Activated T-cell treated with anti-CD3 and anti-CD28 coated beads, Interleukin-2, amount 50 U/mL, for 72 hours (primary cell): ENCODE measurements at places on chromosomes 7 and 10. TPM values are rescaled to one million over a fixed set of nuclear protein-coding genes. Genes with fewer than 3 reads are reported as not detected.
A peak's percentile ranks its signal among the peaks of the same experiment; 100 is the strongest.

DNA sequence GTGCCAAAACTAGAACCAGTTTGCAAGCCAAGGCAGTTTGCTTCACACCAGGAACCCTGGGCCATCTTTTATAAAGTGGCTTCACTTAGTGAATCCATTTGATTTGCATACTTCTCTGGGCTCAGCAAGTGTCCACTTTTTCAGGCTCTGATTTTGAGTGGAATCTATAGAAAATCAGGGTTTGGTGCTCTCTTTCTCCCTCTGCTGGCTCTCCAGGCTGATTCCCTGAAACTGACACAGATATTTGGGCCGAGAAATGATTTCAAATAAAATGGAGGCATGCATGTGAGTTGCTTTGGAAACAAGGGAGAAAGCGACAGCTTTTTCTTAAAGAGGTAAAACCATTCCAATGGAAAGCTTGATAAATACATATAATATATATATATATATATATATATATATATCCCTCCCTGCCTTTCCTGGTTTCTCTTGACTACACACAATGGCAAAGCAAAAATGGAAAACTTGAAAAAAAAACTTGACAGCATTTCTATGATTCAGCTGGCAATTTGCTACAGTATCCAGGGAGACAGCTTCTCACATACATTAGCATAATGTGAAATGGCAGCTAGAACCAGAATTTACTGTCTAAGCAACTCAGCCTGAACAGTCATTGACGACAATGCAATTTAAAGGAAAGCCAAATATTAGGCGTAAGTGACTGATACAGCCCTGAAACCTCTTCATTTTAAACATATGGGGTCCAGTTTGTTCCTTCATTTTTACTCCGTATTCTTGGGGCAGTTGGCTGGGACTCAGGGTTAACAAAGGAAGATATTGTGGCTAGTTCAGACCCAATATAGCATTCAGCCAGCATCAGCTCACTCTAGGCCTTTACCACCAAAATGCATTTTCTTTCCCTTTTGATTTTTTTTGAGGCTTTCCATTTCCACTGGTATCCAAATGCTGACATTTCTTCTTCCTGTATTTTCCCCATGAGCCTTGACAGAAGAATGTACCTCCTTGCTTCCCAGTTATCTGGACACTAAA lies 188.5 kb downstream of the TMEM178B start:
- H3K4me1 ChIP-seq: no peaks in the 10 kb centered on the region
- H3K27ac ChIP-seq: no peak overlapping the region
- peaks cover 5% of the 10 kb centered on the region for H3K36me3 ChIP-seq
- peaks cover 13% of the 10 kb centered on the region for H3K27me3 ChIP-seq
- DNase-seq: no peak

The CLDN3 gene
- total RNA-seq: not detected

The VIPR2 gene
- total RNA-seq: 3.0 TPM

DNA sequence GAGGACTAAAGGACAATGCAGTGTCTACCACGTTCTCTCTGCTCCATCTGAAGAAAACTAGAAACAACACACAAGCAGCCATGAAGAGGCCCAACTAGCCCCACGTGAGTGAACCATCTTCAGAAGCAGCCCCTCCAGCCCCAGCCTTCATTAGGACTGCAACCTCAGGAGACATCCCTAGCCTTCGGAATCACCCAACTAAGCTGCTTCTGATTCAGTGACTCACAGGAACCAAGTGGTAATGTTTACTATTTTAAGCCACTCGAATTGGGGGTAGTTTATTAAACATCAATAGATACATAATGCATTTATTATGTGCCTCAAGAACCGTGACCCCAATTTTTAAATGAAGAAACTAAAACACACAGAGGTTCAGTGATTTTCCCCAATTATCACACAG lies 22.6 kb downstream of the ARHGAP12 start:
- no peak overlapping the region for H3K27ac ChIP-seq
- peaks cover 18% of the 10 kb centered on the region for H3K4me1 ChIP-seq
- H3K27me3 ChIP-seq: no peaks in the 10 kb centered on the region

The GRM8 gene
- total RNA-seq: not detected

GRCh38 chr7:31058122-31058521 lies 6.0 kb downstream of the ADCYAP1R1 start:
- no peak for DNase-seq
- H3K4me3 ChIP-seq: no peak overlapping the region
- H3K27me3 ChIP-seq: peaks cover 19% of the 10 kb centered on the region
- H3K4me1 ChIP-seq: no peaks in the 10 kb centered on the region
- no peaks in the 10 kb centered on the region for H3K36me3 ChIP-seq

- H3K27ac ChIP-seq: no peak overlapping the region
- peaks cover 28% of the 10 kb centered on the region for H3K4me1 ChIP-seq
- H3K4me3 ChIP-seq: peak overlapping the region; percentile 87
- peaks cover 26% of the 10 kb centered on the region for H3K27me3 ChIP-seq
- no peak for DNase-seq
Observed at GRCh38 chr10:79443338-79444198, 1.9 kb downstream of the ZCCHC24 start.

DNA sequence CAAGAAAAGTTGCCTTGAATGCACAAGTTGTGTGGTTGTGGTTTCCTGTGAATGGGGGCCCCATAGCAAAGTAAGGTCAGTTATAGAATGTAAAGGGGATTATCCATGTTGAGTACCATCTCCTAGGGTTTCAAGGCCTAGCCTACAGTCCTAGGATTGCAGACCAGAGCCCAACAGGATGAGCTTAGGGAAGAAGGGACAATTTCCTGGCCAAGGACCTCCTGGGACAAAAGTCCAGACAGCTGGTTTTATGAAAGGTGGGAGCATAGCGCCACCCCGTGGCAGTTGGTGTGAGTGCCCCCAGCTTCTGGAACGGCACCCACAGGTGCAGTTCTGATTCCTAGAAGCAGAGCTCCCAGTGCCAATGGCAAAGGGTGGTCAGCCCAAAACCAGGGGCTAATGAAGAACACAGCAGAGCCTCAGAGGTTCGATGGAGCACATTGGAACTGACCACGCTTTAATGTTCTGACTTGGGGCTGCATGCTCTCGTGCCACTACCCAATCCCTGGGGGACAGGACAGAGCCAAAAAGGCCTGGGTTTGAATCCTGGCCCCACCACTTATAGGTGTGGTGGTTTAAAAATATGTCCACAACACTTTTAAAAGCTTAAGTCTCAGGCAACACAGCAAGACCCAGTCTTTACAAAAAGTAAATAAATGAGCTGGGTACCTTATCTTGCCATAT lies 25.8 kb upstream of the TMEM120A start:
- H3K4me1 ChIP-seq: peaks cover 10% of the 10 kb centered on the region
- peak overlapping the region; percentile 39 for H3K4me3 ChIP-seq
- H3K27me3 ChIP-seq: no peaks in the 10 kb centered on the region
- peak; percentile 78 for DNase-seq
- peaks cover 12% of the 10 kb centered on the region for H3K36me3 ChIP-seq

DNA sequence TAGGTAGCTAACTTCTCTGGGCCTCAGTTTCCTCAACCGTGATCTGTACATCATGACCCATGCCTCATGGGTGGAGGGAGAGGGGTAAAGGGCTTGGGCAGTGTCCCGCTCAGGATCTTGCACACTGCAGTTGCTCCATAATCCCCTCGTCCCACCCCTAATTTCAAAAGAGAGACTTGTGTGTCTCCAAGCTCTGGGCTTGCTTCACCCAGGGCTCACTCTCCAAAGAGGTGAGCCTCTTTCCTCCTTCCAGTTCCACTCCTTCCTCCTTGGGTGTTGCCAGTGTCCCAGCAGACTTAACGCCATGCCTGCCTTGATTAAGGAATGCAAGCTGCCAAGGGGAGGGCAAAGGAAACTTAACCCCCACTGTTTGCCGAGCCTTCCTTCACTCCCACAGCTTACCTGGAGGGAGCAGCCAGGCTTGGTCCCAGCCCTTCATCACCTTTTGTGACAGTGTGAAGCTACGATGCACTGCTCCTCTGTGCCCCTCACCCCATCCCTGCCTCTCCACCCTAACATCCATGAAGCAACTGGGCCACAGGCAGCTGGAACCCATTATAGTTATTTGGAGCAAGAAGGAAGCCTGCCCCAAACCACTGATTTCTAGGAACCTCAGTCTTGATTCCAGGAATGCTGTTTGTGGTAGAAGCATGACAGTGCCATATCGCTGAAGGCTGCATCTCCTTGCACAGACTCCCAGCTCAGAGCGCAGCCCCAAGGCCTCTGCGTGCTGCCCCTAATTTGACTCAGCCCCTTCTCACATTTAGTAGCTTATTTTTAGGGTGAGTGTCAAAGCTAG lies 363.3 kb downstream of the TNS3 start:
- DNase-seq: no peak
- H3K36me3 ChIP-seq: no peaks in the 10 kb centered on the region
- H3K27me3 ChIP-seq: peaks cover 6% of the 10 kb centered on the region
- peaks cover 8% of the 10 kb centered on the region for H3K4me1 ChIP-seq
- H3K4me3 ChIP-seq: no peak overlapping the region
- H3K27ac ChIP-seq: no peak overlapping the region

DNA sequence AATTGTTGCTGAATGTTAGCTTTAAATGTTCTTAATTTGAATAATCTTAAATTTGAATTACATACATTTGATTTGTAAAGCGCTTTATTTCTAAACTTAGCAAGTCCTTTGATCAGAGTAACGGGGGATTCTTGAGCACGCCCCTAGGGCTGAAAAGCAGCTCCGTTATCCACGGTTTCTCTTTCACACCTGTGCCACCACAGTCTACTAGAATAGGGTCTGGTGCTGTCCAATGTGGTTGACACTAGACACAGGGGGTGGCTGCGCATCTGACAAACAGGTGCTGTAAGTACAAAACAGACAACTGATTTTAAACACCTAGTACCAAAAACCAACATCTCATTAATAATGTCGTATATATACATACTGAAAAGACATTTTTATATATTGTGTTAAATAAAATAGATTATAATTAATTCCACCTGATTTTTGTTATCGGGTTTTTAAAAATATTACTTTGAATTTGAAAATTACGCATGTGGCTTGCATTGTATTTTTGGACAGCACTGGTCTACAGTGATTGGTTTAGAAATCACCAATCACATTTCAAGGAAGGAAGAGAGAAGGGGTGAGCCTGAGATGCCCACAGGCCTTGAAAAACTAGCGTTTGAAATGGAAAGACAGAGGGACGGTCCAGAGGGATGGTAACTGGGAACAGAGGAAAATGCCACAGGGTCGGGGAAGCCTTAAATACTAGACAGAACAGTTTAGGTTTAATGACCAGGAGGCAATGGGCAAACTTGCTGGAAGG lies 7.3 kb downstream of the SEPHS1 start:
- H3K36me3 ChIP-seq: peaks cover 9% of the 10 kb centered on the region
- DNase-seq: peak; percentile 40
- H3K4me1 ChIP-seq: peaks cover 42% of the 10 kb centered on the region
- H3K27me3 ChIP-seq: no peaks in the 10 kb centered on the region

DNA sequence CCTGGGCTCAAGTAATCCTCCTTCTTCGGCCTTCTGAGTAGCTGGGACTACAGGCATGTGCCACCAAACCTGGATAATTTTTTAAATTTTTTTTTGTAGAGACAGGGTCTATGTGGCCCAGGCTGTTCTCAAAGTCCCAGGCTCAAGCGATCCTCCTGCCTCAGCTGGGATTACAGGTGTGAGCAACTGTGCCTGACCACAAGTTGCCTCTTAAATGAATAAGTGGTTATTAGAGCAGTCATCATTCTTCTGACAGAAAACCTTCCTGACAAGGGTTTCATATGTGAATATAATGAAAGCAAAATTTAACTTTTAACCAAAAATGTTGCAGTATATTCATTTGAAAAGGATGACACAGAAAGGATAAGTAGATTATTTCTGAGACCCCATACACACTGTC lies 532.5 kb downstream of the GRM8 start:
- no peak overlapping the region for H3K4me3 ChIP-seq
- H3K4me1 ChIP-seq: no peaks in the 10 kb centered on the region
- H3K27ac ChIP-seq: no peak overlapping the region

GRCh38 chr10:89377705-89378637 lies at the start of gene IFIT1B:
IFIT1B (plus strand) TSS chr10:89378056; CDS start chr10:89378136, 80 bp downstream.
- H3K4me3 ChIP-seq: no peak within 1 kb of the TSS
- H3K36me3 ChIP-seq: no peaks in the 10 kb centered on the region
- DNase-seq: no peak
- no peak within 1 kb of the TSS for H3K27ac ChIP-seq

GRCh38 chr10:116408719-116409118 lies 18.9 kb upstream of the PNLIPRP3 start:
- H3K36me3 ChIP-seq: no peaks in the 10 kb centered on the region
- no peak overlapping the region for H3K4me3 ChIP-seq
- H3K4me1 ChIP-seq: no peaks in the 10 kb centered on the region
- no peak overlapping the region for H3K27ac ChIP-seq
- no peak for DNase-seq
- H3K27me3 ChIP-seq: no peaks in the 10 kb centered on the region

GRCh38 chr7:2209961-2210323 lies 22.8 kb downstream of the MAD1L1 start:
- no peaks in the 10 kb centered on the region for H3K27me3 ChIP-seq
- DNase-seq: no peak
- H3K27ac ChIP-seq: no peak overlapping the region

The SPDYE16 gene
- not detected for total RNA-seq

The GNGT1 gene
- total RNA-seq: not detected

DNA sequence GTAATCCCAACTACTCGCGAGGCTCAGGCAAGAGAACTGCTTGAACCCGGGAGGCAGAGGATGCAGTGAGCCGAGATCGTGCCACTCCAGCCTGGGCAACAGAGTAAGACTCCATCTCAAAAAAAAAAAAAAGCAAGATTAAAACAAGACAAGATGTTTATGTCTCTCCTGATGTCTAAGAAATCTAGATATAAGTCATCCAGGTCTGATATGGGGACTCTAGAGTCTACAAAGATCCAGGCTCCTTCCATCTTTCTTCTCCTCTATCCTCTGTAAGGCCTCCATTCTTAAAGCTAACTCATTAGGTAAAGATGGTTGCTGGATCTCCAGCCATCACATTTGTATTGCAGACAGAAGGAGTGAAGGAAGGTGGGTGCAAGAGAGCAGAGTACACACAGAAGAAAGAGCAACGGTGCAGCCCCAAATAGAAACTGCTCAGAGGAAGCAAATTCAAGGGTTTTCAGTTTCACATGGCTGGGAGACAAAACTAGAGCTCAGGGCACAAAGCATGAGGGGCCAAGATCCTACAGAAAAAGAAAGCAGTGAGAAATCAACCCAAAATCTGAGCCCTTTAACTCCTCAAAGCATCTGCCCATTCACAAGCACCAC lies 57.6 kb downstream of the USP6NL start:
- H3K36me3 ChIP-seq: peaks cover 3% of the 10 kb centered on the region
- H3K4me1 ChIP-seq: peaks cover 45% of the 10 kb centered on the region
- DNase-seq: peak; percentile 14

The GTPBP4 gene
- 78.1 TPM for total RNA-seq

The SORCS1 gene
- not detected for total RNA-seq

- no peak overlapping the region for H3K4me3 ChIP-seq
- H3K4me1 ChIP-seq: peaks cover 29% of the 10 kb centered on the region
- no peaks in the 10 kb centered on the region for H3K36me3 ChIP-seq
- no peaks in the 10 kb centered on the region for H3K27me3 ChIP-seq
- peak overlapping the region; percentile 83 for H3K27ac ChIP-seq
- no peak for DNase-seq
Observed at GRCh38 chr7:140136073-140136472, 40.7 kb downstream of the KDM7A start.

DNA sequence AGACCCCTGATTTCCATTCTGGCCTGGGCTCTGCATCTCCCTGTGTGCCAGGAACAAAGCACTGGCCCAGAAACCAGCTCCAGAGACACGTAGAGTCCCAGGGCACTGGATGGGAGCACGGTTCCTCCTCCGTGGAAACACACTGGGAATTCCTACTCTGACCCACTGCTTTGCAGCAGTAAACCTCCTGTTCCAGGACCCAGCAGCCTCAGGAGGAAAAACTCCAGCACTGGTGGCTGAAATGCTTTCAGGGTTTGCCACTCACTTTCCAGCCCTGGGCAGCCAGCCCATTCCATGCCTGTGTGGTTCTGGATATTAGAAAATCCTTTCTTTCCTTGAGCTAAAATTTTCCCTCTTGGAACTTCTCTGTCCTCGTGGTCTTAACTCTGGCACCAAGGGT lies 58.0 kb downstream of the FAM171A1 start:
- DNase-seq: no peak
- H3K4me1 ChIP-seq: peaks cover 6% of the 10 kb centered on the region
- no peak overlapping the region for H3K4me3 ChIP-seq
- H3K36me3 ChIP-seq: no peaks in the 10 kb centered on the region
